ENCODE measurements at places on chromosomes 11 and 22.
A peak's percentile ranks its signal among the peaks of the same experiment; 100 is the strongest.

GRCh38 chr11:12581416-12581815 lies 92.8 kb upstream of the TEAD1 start:
- DNase-seq: no peak

- no peak for DNase-seq
These were observed 28.9 kb upstream of the TMA7B start for GRCh38 chr22:39931251-39931650.

DNA sequence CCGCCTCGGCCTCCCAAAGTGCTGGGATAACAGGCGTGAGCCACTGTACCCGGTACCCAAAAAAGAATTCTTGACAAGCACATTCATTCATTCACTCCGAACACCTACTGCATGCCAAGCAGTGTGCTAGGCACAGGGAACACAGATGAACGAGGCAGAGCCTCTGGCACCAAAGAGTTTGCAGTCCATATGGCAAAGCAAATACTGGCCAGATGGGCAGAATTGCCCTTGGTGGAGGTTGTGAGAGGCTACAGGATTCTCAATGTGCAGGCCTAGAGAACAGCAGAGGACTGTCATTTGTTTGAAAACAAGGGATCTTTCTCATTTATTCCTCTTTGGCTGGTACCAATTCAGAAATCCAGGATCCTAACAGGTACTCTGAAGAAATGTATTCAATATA lies 27.5 kb upstream of the MTCH2 start:
- DNase-seq: no peak

DNA sequence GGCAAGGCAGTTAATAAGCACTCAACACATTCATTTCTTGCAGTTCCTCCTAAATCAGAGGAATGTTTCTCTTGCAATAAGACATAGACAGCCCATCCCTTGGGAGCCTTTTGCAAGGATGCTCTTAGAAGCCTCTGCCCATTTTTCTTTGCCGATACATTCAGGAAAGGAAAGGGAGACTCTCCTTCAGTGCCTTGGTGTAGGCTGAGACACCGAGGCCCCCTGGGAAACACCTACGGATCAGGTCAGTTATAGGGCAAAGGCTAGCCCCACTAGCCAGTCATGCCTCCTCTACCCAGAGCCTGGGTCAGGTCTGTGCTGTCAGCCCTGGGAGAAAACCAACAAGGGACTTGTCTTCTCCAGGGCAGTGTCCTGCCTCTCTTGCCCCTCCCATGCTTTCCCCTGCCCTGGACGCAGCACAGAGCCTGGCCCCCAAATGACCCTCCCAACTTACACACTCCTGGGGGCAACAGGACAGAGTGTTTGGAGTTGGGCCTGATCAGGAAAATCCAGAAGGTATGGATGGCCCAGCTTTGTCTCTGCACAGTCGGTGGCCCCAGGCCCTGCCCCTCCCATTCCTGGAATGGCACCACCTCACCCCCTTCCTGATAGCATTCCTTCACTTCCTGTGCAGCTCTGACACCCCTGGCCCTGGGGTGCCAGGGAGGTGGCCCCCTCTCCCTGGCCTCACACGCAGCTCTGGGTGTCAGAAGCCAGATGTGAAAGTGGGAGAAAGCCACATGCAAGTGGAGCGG lies 18.3 kb downstream of the ANKK1 start:
- no peak for DNase-seq

DNA sequence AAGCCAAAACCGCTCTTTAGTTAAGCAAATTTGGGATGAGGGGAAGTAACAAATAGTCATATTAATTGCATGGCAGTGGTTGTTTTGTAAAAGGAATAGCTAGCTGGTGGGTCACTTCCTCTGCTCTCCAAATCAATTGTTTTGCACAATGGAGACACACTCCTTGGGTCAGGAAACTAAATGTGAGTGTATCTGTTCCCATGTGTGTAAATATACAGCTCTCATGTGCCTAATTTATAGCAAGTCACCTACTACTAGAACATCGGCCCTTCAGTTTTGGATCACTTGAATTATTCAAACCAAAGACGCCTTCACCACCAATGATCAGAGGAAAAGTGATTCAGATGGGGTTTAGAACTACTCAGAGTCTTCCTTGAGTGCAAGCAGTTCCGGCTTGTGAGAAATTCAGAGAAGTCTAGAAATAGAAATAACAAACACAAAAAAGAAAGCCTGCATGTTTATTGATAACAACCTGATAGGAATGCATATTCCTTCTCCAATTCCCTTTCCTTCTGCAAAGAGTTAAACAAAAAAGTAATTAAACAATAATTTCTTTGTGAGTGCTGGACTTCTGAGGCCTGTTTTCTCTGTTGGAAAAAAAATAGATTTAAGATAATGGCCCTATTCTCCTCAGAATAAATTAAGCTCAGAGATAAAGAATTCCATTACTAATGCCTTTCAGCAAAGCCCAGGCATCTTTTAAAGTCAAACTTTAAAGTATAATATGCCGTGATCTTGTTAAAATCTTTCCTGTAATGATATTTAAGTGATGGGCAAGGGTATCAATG lies 100.4 kb downstream of the KIRREL3 start:
- no peak for DNase-seq

- no peak for DNase-seq
These were observed 5.2 kb downstream of the TRIM29 start for GRCh38 chr11:120132645-120133185.

DNA sequence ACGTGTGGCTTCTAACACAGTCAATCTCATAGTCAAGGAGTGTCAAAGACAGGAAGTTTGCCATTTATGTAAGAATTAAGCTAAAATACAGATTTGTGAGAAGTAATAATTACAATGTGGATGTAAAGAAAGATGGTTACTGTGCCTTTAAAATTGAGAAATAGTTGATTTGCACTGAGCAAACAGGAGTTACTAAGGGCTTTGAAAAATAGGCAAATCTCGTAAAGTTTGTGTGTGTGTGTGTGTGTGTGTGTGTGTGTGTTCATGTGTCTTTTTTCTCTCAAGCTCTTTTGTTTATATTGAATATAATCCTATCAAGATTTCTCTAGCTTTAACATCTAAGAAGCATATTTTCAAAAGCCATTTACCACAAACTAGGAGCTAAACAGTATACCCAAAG lies 2284.5 kb downstream of the LRRC4C start:
- no peak for DNase-seq

GRCh38 chr11:64247729-64248531 lies 1.2 kb upstream of the PPP1R14B start:
- no peak for DNase-seq

DNA sequence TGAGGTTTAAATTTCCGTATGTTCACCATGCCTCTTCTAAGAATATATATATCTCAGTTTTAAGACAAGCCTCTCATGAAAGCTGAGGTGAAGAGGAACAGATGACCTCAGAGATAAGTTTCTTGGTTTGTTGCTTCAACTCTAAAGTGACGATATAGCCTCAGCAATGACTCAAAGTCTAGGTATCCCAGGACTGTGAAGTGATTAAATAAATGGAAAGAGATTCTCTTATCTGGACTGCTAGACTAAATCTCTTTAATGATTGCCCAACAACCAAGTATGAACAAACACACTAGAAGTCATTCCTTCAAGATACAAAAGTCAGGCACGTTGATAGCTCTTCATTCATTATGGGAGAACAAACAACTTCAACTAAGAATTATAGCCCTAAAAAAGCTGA lies 15.3 kb downstream of the CADM1 start:
- no peak for DNase-seq

DNA sequence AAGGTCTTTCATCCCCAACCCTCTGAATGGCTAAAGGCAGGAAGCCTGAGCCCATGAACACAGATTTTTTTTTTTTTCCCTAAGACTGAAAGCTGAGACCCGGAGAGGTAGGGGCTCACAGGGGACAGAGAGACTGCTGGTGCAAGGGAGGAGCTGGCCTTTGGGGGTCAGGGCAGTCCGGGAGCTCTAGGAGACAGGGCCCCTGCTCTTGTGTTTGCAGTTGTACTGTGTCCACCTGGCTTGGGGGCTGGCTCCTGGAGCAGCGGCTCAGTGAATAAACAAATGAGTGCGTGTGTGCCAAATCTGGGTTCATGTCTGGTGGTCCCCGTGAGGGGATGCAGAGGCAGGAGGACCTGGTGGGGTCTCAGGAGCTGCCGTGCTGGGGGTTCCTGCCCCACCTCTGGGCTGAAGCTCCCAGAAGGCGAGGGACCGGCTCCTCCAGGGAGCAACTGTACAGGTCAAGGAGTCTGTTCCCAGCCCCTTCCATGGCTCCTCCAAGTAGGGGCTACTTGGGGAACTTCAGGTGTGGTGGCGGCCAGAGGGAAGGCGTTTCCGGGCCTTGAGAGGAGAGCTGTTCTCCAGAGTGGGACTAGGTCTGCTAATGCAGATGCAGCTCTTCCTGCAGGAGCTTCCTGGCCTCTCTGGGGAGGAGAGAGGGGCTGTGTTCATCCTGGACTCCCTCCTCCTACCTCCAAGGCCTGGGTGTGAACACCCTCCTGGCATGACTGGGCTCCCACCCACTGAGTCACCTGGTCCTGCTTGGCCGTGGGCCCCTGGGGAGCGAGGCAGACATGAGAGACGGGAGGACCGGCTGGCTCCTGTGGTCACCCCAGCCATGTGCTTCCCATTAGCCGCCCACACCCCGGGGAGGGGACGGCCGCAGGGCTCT lies 57.6 kb downstream of the FBXO7 start:
- DNase-seq: no peak

DNA sequence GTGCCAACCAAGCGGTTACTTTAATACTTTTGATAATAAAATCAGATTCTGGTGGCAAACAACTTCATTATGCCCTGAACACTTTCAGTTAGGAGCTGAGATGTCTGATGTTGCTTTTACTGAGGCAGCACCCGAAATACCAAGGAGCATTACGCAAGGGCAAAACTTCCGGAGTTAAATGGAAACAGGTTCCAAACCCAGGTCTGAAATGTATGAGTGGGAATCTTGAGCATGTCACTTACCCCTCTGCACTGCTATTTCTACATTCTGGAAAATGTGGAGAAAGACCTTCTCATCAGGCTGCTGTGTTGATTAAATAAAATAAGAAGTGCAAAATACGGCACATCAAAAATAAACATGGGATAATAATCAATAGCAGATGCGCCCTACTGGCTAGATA lies 315.1 kb downstream of the LARGE1 start:
- no peak for DNase-seq

DNA sequence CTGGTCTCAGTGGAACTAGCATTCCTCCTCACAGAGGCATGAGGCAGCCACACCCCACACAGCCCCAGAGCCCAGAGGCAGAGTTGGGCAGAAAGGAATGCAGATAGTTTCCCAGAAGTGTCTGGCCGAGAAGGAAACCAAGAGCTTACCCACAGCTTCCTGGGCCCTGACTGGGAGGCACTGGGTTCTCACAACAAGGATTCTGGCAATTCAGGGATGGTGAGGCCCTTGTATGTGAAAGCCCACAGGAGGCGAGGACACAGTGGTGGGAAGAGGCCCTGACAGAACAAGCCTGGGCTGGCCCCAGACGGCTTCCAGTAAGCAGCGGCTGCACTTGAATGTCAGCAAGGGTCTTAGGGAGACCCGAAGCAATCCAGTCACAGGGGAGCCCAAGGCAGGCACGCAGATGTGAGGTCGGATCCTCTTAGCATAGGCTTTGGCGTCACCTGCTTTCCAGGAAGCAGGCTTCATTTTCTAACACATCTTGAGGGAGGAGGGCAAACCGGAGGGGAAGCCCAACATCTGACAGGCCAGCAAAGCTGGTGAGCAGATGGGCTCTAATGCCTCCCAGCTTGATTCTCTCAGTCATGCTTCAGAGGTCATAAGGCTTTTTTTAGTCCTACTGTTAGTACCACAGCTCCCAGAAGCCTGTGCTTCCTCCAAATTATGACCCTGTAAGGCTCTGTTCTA lies 78.3 kb upstream of the AKIP1 start:
- DNase-seq: peak; percentile 30

DNA sequence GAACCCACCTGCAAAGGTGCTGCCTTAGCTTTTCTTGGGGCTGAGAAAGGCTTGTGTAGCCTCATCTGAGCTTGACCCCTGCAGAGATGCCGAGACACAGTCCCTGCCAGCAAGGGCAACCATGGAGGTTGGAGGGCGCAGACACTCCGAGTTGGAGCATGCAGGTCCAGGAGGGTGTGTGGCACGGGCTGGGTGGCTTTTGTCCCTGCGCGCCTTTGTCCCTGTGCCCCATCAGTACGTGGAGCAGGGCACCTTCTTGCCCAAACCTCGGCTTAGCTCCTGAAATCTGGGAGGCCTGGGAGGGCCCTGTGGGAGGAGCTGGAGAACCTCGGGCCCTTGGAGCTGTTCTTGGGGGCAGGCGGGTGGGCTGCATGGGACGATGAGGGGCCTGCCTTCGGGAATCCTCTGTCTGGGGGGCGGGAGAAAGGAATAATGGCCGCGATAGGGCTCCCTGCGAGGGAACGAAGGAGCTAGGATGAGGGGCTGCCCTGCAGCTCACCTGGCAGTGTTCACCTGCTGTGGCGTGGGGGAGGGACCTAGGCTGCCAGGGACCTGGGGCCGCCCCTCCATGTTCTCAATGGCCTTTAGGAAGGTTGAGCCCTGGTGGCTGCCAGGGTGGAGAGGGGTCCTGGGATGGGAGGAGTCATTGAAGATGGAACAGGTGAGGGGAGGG lies 3.4 kb downstream of the BRSK2 start:
- no peak for DNase-seq

DNA sequence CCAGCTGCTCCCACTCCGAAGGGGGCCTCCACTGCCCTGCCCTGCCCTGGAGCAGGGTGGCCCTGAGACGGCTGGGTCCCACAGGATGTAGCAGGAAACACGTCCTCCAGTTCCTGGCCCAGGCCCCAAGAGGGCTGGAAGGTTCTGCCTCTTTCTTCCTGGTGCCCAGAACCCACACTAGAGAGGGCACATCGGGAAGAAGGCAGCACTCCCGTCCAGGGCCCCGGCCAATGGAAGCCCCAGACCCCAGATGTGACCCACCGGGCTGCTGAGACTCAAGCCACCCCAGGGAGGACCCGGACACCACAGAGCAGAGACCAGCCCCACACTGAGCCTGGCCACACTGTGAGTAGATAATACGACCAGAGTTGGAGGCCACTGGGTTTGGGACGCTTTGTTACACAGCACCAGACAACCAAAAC lies 71.2 kb downstream of the CELSR1 start:
- DNase-seq: no peak

DNA sequence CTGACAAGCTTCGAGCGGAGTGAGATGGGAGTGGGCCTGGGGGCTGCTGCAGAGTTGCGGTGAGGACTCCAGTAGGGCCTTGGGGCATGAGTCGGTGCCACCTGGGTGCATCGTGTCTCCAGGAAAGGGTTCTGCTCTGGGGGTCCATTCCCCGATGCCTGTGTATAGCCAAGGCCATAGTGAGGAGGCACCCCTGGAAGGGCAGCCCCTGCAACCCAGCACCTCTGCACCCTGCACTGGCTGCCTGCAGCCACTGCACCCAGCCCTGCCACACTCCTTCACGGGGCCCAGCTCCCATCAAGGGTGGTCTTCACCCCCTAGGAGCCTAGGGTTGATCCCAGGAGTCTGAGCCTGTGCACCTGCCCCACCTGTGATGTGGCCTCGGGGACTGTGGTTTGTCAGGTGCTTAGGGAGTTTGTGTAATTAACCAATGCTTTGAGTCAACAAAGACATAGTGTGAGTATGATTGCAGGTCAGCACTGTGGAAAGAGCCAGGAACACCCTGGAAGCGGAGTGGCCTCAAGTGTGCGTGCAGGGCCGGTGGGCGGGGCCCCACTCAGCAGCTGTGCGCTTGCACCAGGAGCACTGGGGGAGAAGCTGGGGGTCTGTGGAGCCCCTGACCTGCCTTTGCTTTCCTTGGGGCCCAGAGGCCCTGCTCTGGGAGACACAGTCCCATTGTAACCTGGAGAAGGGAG lies 1299.3 kb downstream of the BRD1 start:
- no peak for DNase-seq

- DNase-seq: no peak
These were observed 837.3 kb downstream of the TBC1D22A start for GRCh38 chr22:47599753-47600152.

- DNase-seq: peak; percentile 22
These were observed 38.4 kb upstream of the CLMP start for GRCh38 chr11:123233280-123233974.

- DNase-seq: no peak
These were observed 65.1 kb downstream of the ZNRF3 start for GRCh38 chr22:28948424-28948823.
